Fibroblast of skin of right quadriceps (primary cell): ENCODE measurements at places on chromosomes 7 and 10.

DNA sequence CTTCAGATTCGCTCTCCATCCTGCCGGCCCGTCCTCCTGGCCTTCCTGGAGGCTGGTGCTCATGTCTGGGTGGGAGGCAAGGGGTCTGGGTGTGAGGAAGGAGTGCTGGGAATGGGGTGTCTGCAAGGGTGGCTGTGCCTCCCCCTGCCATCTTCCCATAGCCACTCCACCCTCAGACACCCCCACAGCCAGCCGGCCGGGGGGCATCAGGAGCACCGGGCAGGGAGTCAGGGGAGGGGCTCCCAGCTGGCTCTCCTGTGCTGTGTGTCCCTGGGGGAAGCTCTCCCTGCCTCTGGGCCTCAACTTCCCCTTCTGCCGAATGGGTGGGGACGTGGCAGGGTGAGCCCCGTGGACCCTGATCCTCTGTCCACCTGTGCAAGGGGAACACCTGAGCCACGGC is 18.6 kb downstream of the MICALL2 start:
- no peak for DNase-seq

- no peak for DNase-seq
These were observed 218.4 kb upstream of the KCND2 start for GRCh38 chr7:120054376-120055100.

- DNase-seq, result no peak
These were observed 81.7 kb downstream of the RNF216 start for GRCh38 chr7:5699467-5700384.

GRCh38 chr10:121063744-121064143 is 212.6 kb downstream of the WDR11 start:
- no peak for DNase-seq

- peak; percentile 34 for DNase-seq
These were observed 208.7 kb downstream of the MAD1L1 start for GRCh38 chr7:2023877-2024566.

DNA sequence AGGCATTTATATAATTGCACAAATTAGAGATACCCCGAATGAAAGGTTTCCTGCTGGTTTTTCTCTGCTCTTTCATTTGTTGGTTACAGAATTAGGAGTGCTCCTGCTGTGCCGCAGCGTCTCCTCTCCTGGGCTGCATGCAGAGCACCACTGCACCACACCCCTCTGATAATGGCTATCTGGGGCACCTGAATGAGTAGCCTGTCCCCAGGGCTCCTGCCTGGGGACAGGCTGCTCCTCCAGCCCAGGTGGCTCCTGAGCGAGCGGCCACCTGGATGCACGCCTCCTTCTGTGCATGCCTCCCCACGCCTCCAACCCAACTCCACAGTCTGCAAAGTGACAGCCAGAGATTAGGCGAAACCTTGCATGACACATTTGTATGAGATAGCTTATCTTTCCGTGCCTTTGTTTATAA is 242.6 kb upstream of the FZD8 start:
- DNase-seq, result no peak

DNA sequence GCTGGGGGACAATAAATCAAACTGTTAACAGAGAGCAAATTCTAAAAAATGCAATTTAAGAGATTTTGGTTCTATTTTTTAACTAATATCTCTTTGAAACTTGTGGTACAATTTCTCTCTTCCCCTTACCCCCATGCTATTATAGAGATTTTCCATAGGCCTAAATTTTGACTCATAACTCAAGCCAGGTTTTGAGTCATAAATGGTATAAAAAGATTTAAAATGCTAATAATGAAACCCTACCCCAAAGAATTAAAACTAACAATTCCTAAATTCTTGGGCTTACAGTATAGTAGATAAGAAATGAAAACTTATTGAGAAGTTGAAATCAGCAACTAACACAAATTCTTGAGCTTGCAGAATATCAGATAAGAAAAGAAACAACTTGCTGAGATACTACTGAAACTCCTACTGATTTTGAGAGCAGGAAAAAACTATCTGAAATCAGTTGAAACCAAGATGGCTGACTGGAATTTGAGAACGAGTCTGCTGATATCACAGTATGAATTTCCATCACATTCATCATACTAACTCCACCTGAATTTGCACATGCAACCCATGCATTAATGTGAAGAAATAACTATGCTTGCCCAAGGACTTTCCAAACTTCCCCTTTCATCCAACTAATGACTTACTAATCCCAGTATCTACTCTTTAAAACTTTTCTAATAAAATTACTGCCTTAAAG is 36.3 kb downstream of the POT1 start:
- no peak for DNase-seq

DNA sequence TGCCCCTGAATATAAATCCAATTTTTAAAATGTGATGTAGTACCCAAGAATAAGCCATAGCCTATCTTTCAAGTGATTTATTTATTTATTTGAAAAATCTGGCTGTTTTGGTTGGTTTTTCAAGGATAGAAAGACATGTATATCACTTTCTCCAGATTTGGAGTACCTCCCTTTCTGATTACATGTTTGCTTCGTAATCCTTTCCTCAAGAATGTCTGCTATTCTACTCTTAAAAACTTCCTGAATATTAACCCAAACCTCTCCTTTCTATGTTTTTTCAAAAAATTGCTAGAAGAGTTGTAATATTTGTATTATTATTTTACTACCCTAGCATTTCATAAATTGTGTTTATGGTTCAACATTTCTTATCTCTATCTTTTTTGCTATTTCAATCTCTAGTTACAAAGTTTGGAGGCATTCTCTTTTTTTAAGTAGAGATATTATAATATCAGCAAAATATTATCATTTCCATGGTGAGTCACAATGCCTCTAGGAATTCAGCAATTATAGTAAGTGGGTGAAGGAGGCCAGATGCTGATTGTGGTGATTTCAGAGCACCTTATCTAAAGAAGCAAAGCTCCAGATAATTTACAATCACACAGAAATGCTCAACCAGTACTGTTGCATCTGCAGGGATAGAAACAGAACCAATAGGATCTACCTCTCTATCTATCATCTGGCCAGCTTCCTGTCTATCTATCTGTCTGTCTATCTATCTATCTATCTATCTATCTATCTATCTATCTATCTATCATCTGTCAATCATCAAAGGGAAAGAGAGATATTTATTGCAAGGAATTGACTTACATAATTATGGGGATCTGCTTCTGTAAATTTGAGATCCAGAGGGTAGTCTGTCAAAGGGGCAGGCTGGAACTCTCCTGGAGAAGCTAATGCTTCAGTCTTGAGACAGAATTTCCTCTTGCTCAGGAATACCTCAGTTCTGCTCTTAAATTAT is 412.5 kb upstream of the SEMA3C start:
- no peak for DNase-seq

DNA sequence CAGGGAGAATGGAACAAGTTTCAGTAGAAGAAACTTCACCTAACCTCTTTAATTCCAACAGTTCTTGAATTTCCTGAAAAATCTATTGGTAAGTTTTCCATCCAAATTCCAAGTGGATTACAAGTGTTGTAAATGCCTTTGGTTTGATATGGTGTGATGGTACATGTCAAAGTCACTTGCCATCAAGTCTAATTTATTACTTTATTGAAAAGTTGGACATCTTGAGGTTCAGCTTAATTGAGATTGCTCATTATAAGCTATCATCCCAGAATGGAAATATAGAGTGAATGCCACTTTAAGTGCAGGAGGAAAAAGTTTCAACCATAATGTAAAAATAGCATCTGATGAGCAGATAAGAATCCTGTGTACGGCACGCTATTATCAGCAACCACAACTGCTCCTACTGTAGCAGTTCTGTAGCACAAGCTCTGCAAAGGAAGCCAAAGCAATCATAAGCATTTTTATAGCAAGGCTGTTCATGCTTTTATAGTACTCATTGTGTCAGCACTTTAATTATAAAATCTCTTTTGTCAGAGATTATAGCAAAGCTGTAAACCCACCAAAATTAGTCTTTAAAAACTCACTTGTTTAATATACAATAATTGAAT is 991.8 kb upstream of the PHF14 start:
- DNase-seq, result no peak

- no peak for DNase-seq
These were observed 119.0 kb downstream of the SEC23IP start for GRCh38 chr10:120011359-120012130.

DNA sequence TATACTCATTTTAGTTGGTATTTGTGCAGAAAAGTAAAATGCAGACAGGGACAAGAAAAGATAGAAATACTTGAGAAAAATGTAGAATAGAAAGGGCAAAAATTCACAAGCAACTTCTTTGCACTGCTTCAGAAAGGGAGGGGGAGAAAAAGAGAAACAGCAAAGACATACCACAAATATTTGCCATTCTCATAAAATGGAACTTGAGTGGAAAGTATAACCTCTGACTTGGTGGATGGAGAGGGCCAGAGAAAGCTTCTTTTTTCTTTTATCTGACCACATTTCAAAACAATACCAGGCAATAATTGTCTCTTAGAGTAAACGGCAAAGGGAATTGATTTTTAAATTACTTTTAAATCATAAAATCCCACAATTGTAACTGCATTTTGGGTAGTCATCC is 35.8 kb upstream of the TRUB1 start:
- no peak for DNase-seq

DNA sequence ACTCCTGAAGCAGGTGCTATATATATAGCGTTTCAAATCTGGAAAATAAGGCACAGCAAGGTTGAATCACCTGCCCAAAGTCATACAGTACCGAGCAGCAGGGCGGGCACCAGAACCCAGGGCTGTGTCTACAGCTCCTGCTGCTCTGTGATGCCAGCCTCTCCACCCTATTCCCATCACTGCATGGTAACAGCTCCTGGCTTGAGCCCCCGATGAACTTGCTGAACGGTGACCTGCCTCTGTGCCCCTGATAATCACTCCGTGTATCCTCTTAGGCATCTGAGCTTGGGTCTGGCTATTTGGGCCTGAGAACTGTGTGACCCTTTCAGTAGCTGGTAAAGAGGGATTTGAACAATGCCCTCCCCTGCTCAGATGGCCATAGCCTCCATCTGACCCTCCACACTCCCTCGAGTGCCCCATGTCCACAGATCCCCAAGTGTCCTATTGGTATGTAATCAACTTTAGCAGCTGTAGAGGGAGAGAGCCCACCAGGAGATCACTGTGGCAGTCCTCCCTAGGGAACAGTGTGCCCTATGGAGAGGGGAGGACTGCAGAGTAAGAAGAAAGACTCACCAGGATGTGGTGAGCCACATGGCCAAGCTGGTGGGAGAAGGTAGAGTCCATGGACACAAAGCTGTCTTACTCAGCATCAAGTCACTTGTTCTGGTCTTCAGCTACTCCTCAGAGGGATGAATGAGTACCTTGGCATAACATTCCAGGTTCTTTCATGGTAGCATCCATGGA is 1.1 kb upstream of the ARHGAP22 start:
- DNase-seq, result peak; percentile 49

- DNase-seq, result peak; percentile 72
These were observed 102.6 kb downstream of the PLXDC2 start for GRCh38 chr10:19918794-19919193.

GRCh38 chr10:78729366-78729765 is 339.4 kb upstream of the ZMIZ1 start:
- DNase-seq, result no peak

- no peak for DNase-seq
These were observed 28.1 kb downstream of the INSYN2A start for GRCh38 chr10:127168261-127168660.

DNA sequence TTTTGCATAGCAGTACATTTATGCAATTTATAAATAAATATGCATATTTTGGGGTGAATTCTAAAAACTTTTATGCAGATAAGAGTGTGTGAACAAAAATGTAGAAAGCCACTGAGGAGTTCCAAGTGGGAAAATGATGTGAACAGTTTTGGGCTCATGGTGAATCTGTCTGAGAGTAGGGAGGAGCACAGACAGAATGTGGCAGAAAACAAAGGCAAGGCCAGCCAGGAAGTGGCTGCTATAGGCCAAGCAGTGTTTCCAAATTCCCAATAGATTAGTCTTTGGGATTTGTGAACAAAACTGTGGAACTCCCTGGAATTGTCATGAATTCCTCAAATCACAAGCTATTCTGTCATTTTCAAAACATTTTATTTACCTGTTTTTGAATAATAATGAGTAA is 73.6 kb upstream of the AMPH start:
- DNase-seq, result no peak

GRCh38 chr7:158121441-158122045 is 466.1 kb downstream of the PTPRN2 start:
- no peak for DNase-seq

GRCh38 chr7:69516238-69516820 is 81.9 kb upstream of the AUTS2 start:
- DNase-seq, result no peak

- no peak for DNase-seq
These were observed 65.3 kb upstream of the AQP1 start for GRCh38 chr7:30846378-30846777.

GRCh38 chr7:23712368-23713284 is 2.6 kb downstream of the STK31 start:
- peak; percentile 68 for DNase-seq

- DNase-seq, result no peak
These were observed 516.4 kb downstream of the GLRX3 start for GRCh38 chr10:130652544-130652943.

DNA sequence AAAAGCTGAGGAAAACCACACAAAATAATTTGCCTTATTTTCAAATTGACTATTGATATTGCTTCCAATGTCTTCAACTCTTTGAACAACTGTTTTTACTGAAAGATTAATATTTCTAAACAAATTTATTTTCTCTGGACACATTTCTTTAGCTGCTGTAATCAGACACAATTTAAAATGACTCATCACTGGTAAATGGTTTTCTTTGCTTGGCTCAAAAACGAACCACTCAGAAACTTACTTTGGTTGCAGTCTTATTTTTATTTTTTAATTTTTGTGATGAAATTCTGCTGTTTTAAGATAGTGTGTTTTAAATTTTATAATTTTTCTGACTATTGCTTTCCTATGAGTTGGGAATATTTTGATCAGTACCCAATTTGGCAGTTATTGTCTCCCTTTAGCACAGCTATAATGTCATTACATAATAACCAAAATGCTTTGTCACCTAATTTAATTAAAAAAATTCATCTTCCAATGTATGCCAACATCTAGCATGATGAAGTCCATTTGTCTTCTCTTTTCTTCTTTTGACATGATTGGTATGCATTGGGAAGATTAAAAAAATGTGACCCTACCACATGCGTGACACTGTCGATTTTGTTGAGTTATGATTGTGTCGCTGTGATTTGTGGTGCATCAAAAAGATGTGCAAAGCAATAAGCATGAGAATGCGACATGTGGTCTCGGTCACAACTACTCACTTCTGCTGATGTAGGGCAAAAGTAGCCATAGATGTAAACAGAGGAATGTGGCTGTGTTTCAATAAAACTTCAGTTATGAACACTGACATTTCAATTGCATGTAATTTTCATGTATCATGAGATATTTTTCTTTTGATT is 222.3 kb downstream of the SUGCT start:
- DNase-seq, result peak; percentile 22

- DNase-seq, result peak; percentile 45
These were observed 93.2 kb downstream of the ADK start for GRCh38 chr10:74244097-74244685.

DNA sequence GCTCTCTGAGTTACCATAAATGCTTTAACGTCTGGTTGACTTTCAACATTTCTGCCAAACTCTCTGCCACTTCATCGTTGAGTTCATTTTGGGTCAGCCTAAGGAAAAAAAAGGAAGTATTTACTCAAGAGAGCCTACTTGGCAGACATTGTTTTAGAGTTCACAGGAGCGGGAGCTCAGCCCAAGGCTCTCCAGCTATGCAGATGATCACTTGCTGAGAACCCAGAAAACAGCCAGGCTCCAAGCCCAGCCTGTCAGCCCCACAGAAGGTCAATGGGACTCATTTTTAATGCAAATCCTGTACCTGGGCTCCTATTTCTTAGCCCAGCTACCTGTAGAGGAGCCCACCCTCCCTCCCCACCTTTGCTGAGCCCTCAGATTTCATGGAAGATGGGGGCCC is 45.5 kb downstream of the NOD1 start:
- DNase-seq, result peak; percentile 39
